ENCODE measurements at places on chromosomes 7 and 10.

- DNase-seq, result peak; percentile 34
These were observed 14.4 kb downstream of the MYO1G start for GRCh38 chr7:44964384-44964830.

- peak; percentile 18 for DNase-seq
These were observed 174.6 kb downstream of the CCDC71L start for GRCh38 chr7:106486331-106486730.

GRCh38 chr7:121447243-121447910 is 51.3 kb upstream of the FAM3C start:
- no peak for DNase-seq

GRCh38 chr7:116095396-116095795 is 64.8 kb upstream of the TFEC start:
- no peak for DNase-seq

GRCh38 chr10:80579181-80579763 is 41.6 kb downstream of the SH2D4B start:
- no peak for DNase-seq

GRCh38 chr7:103541026-103541425 is 95.0 kb upstream of the SLC26A5 start:
- DNase-seq, result peak; percentile 10

GRCh38 chr10:107434854-107435253 is 270.3 kb upstream of the SORCS1 start:
- DNase-seq, result no peak

GRCh38 chr10:132627666-132628531 is 90.3 kb downstream of the INPP5A start:
- no peak for DNase-seq

DNA sequence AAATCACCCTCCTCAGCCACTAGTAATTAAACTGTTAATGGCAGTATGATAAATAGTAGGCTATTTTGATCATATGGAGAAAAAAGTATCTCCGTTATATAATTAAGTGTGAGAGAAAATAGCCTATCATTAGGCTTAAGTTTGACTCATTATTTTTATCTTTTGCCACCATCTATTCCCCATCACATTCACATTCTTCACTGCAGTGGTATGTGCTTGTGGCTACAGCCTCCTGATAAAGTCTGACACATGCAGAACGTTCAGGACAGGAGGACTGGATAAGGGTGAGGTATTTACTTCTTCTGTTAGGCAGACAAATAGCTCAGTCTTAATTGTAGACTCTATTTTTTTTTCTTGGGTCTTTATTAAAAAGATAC is 5.8 kb downstream of the NEBL start:
- DNase-seq, result no peak

DNA sequence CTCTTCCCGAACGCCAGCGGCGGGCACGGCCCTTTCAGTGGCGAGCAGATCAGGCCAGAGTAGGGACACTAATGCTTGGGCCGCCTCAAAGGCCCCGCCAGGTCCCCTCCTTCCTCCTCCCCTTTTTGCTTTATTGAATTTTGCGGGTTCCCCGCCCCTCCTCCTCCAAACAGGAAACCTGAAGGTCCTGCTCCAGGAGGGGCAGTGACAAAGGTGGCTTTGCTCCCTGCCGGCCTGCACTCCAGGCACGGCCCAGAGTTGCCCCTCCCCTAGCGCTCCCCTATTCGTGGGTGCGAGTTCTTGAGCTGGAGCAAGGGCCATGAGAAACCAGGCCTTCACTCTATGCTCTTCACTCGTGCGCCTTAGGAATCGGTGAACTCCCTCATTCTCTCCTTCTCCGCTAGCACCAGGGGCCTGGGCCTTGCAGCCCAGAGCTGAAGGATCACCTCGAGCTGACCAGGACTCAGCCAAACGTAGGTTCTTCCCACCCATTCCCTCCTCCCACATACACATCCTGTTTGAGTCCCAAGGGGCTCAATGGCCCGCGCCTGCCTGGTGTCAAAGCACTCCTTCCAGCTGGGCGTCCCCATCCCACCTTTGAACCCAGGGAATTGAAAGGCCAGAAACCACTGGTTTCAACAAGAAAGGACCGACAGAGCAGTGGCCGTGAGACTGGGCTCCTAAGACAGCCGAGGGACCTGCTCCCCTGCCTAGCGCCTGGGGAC is 619 bp upstream of the HOXA6 start:
- DNase-seq, result no peak

GRCh38 chr7:101121991-101122932 is 4.6 kb upstream of the SERPINE1 start:
- DNase-seq, result peak; percentile 85

- peak; percentile 37 for DNase-seq
These were observed 2.8 kb downstream of the INHBA start for GRCh38 chr7:41700044-41700471.

Measured in eye (tissue), 1 donor.